ENCODE measurements at places on chromosomes 4 and X.

DNA sequence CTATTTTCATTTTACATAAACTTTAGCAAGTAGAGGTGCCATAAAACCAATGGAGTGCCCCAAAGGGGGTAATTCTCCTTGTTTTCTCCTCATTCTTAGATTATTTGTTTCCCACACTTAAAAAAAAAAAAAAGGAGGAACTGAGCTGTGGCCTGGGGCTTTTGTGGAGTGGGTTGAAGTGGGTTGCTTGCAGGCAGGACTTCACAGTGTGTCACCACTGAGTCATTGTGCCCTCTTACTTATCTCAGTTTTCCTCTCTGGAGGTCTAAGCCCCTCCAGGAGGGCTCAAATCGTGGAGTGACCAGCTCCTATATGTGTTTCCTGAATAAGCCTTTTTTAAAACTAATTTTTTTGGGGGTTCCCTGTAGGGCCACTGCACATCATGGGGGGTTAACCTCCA lies 69.0 kb downstream of the SLC16A2 start:
- no peak for DNase-seq

DNA sequence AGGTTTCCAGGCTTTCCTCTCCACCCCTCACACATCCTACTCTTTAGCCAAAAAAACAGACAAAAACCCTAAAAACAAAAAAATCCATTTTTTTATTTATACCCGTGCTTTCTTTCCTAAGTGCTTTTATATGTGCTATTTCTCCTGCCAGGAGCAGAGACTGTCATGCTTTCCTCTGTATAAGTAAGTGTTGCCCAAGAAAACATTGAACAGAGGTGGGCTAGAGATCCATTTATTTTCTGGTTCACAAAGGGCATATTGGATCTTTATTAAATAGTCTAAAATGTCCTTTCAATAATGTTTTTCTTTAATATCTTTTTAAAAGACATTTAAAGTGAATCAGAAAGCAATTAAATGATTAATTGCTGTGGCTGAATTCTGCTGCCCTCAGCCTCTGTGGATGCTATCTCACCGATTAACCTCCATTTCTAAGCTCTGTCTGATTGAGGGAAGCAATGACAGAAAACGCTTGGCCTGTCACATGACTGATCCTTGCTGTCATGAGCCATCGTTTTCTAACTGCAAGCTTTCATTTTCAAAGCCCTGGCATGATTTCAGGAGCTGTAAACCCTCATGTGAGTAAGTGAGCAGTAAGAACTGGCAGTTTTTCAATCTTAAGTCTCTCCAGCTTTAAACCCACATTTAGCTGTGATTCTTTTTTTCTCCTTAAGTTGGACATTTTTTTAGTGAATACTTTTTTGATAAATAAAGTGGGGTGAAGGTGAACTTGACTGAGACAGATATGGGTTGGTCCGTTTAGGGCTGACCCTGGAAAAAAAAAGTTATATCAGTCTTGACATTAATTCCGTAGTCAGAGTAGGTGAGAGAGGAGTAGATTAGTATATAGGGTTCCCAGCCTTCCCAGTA lies 180.7 kb upstream of the PGRMC2 start:
- peak; percentile 80 for DNase-seq

DNA sequence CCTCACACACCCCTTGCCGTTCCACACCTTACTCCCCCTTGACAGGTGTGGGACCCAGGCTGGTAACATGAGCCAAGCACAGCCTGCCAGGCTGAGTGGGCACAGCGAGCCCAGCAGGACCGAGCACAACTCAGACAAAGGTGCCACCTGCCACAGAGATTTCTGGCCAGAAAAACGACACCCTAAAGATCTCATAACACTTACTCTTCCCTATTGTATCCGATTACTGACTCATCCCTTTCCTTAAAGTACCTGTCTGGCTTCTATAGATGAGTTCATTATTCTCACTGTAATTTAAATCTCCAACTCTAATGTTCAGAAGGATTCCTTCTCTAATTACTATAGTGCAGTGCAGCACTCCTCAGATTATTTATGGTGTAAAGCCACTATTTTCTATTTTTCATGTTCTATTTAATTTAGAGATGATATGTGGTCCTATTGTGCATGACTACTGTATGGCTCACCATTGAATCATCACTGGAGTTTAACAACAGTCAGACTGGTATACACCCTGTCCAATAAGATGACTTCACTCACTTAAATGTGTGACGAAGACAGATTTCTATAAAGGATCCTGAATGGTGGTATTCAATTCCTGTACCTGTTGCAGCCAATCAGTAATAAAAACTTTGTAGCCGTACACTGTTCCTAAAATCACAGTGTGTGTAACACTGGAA lies 7.6 kb upstream of the SYTL5 start:
- no peak for DNase-seq

DNA sequence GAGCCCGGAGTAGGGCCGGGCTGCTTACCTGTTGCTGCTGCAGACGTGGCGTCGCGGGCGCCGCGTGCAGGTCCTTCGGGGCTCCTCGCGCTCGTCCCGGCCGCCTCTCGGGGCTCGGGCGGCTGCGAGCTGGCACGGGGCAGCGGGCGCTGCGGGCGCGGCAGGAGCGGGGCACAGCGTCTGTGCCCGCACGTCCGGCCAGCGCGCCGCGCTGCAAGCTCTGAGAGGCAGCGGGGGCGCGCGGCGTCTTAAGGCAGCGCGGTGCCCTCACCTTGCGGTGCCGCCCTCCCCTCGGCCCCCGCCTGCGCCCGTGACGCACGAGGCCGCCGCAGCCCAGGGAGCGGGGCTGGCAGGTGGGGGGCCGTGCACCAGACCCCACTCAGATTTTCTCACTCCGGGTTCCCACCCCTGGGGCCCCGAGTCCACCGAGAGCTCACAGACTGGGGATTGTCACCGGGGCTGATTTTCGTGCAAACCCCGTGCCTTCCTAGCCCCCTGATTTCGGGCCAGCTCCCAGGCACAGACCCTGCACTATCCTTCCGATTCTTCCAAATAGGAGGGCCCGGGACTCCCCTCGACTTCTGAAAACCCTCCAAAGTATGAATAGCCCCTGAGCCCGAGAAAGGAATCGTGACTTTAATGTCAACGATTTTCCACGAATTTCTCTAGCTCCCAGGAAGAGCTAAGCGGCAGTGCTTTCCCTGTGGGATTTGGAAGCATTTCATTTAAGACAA lies at the start of gene GPR101:
TSS of gene GPR101 (minus strand) at position 222 of the 734 bp plus-strand sequence. CDS start 2,321 bp downstream, outside the sequence.
- no peak for DNase-seq

- no peak for DNase-seq
Observed at GRCh38 chr4:3700736-3701135, 65.4 kb upstream of the ADRA2C start.

- peak; percentile 85 for DNase-seq
Observed at GRCh38 chrX:101617211-101618191, at the start of gene ARMCX6. TSS of gene ARMCX6 (minus strand) at chrX:101618000. CDS start at chrX:101616620, 1,380 bp downstream.

- peak; percentile 10 for DNase-seq
Observed at GRCh38 chr4:80875642-80876041, 154.9 kb upstream of the BMP3 start.

GRCh38 chrX:57752866-57753265 lies 72.8 kb upstream of the NLRP2B start:
- DNase-seq = peak; percentile 0

- peak; percentile 28 for DNase-seq
Observed at GRCh38 chr4:154623436-154623835, 11.0 kb upstream of the FGG start.

Data from hematopoietic multipotent progenitor cell treated with erythropoietin and hydrocortisone succinate and interleukin-3 and kit ligand, for 6 days (in vitro differentiated cells).